ENCODE measurements at places on chromosomes 5 and 9.

- no peak for DNase-seq
Observed at GRCh38 chr5:142289708-142290576, 34.9 kb downstream of the SPRY4 start.

GRCh38 chr5:159330131-159330800 is at the start of gene IL12B:
Gene IL12B (minus strand): TSS chr5:159330487. CDS start chr5:159326782, 3,705 bp downstream.
- no peak for DNase-seq

DNA sequence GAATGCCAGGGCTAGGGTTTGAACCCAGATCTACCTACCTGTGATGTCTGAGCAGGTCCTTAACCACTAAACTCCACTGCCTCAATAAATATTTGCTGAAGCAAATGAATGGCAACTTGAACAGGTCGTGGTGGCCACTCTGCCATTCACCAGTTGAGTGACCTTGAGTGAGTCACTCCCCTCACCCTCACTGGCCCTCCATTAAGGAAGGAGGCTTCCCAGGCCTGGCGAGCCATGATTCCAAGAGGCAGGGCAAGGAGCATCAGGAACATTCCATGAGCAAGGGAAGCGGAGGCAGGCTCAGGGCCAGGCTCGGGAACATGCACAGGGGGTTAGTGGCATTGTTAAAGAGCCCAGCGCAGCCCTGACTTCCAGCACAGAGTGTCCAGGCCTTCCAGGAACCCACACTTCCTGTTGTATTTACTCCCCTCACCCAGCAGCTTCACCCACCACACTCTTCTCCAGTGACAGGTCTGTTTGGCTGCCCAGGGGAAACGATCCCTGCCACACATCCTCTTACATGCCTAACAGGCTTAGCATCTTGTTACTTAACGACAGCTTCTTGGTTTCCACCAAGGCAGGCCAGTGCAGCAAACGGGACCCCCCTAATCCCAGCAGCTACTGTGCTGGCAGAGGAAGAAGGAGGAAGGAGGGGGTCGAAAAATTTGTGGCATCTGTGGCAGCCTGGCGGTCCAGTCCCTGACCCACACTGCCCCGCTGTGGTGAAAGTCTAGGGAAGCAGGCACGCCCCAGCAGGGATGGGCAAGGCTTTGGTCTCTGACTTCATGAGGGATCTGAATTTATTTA is 43.7 kb upstream of the TTC1 start:
- DNase-seq, result no peak

GRCh38 chr5:159098603-159099436 is 896 bp downstream of the EBF1 start:
- DNase-seq, result no peak

- DNase-seq, result no peak
Observed at GRCh38 chr9:83147315-83148149, 84.6 kb upstream of the RASEF start.

DNA sequence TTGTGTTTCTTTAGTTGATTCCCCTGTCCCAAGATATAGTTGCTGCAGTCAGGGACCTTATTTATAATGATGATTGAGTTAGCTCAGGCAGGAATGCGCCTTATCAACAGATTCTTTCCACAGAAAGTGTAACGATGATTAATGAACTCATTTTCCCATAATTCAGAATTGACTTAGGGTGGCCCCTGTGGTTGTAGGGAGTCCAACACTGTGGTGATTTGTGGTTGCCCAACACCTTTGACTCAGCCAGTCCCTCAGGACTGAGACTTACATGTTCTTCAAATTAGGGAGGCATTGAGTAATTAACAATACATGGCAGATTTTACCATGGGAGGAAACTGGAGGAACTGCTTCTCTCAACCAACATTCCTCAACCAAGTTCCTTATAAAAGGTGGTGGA is 221.9 kb downstream of the GABRG2 start:
- no peak for DNase-seq

DNA sequence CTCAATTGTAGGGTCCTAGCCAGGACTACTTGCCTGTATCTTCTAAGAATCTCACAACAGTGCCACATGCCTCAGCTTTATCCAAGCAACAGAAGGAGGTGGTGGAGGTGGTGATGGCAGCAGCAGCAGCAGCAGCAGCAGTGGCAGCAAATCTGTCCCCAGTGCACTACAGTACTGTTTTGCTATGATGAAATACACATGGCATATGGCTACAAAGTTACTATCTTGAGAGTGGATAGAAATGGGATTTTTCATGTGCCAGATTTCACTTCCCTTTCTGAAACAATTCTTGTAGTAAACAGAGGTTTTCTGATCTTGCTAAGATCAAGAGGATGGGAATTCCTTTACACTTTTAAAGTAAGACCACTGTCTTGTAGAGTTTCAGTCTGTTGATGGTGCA is 8.1 kb upstream of the CYSTM1 start:
- no peak for DNase-seq

DNA sequence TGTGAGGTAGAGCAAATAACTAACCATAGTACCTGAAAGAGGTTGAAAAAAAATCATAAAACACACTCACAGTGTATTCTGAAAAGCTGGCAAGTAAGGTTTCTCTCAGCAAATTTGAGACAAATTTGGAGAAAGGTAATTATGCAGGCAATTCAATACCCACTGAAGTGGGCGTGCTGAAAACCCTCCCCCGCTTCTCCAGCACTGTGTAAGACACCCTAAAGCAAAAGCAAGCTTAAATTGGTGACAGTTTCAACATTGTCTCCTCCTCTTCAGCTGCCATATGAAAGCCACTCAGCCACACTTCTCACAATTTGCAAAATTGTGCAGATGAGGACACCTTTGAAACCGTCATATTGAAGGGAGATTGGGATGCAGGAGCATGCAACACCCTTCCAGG is 322.3 kb upstream of the CDH6 start:
- no peak for DNase-seq

DNA sequence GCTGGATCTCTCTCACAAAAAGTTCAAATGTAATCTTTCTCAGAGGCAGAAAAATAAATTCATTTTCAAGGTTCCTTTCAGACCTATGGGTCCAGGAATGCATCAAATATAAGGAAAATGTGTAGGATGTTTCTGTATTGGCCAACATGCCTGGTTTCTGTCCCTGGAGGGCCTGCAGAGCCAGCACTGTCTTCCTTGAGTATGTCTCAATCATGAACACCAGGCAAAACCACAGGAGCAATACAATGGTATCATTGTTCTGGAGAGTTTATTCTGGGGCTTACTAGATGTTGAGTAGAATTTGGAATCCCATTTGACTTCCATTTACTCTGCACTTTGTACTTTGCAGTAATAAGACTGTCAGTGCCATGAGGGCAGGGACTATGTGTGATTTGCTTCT is 23.5 kb downstream of the INSYN2B start:
- no peak for DNase-seq

DNA sequence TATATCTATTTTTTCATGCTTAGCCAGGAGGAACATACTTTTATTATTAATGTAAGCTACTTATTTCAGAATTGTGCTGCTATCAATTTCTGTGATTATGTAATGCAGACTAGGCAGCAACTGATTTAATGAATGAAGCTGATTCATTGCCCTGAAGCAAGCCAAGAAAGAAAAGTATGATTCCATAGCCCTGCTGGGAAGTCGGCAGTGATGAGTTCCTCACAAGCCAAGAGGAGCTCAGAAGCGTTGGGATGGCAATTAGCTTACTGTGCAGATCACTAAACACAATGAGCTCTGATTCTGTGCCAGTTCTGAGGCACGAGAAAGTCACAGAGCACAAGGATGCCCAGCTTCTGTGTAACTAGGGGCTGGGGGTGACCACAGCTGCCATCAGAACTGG is 254.3 kb upstream of the KLF9 start:
- no peak for DNase-seq

DNA sequence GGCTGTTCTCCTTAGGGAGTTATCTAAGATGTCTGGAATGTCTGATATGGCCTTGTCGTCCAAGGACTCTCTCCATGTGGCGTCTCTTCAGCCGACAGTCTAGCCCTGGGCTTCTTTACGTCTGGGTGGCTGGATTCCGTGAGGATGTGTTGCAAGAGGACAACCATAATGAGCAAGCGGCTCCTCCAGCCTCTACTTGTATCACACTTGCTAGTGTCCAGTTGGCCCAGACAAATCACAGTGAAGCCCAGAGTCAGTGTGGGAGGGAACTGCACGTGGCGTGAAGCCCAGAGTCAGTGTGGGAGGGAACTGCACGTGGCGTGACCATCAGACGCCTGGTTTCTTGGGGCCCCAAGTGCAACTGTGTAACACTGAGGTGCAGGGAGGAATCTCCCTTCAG is 61.1 kb downstream of the COL23A1 start:
- DNase-seq, result no peak

- no peak for DNase-seq
Observed at GRCh38 chr9:135085830-135086546, 1.5 kb upstream of the OLFM1 start.

- DNase-seq, result no peak
Observed at GRCh38 chr5:142896325-142897007, 126.3 kb downstream of the ARHGAP26 start.

- DNase-seq, result no peak
Observed at GRCh38 chr9:92181296-92181695, 66.1 kb upstream of the SPTLC1 start.

GRCh38 chr9:131111854-131112311 is 13.5 kb upstream of the NUP214 start:
- no peak for DNase-seq

DNA sequence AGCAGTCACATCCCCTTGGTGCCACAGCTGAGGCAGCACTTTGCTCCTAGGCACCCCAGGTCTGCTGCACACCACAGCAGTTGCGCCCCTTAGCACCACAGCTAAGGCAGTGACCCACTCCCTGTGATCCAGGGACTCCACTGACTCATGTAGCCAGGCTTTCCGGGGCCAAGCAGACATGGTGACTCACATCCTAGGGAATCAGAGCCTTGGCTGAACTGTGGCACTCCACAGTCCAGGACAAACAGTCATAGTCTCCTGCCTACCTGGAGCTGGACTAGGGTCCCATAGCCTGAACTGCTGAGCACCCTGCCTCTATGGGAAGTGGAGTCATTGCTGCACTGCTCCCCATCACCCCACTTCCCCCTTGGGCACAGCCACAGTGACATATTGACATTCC is 338.7 kb downstream of the NPR3 start:
- no peak for DNase-seq

DNA sequence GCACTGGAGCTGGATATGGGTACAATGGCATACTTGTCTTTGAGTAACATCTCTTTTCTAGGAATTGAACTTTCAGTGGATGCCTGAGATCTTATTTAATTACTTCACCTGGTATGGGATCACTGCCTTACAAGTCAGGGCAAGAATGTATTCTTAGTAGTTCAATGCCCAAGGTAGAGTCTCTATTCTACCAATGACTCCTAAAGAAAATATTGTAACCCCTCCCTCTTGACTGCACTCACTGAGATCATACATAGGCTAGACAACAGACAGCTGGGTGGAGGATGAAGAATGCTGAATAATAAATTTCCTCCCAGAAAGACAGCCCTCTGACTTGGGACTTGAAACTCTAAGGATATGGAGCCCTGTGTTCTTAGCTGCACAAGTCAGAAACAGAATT is 1216.3 kb upstream of the ACO1 start:
- no peak for DNase-seq

DNA sequence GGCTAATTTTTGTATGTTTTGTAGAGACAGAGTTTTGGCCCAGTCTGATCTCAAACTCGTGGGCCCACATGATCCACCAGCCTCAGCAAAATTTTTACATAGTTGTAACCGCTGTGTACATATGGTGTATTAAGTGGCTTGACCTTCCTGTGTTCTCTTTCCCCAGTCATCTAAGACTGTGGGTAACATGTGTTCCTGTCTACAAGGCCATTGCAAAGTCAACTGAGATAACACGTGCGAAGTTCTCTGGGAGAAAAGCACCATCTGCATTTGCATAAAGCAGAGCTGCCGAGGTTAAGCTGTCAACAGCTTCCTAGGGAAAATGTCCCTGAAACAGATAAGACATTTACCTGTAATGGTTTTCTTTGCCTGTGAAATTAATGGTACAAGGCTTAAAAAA is 273.7 kb downstream of the FANCC start:
- no peak for DNase-seq

DNA sequence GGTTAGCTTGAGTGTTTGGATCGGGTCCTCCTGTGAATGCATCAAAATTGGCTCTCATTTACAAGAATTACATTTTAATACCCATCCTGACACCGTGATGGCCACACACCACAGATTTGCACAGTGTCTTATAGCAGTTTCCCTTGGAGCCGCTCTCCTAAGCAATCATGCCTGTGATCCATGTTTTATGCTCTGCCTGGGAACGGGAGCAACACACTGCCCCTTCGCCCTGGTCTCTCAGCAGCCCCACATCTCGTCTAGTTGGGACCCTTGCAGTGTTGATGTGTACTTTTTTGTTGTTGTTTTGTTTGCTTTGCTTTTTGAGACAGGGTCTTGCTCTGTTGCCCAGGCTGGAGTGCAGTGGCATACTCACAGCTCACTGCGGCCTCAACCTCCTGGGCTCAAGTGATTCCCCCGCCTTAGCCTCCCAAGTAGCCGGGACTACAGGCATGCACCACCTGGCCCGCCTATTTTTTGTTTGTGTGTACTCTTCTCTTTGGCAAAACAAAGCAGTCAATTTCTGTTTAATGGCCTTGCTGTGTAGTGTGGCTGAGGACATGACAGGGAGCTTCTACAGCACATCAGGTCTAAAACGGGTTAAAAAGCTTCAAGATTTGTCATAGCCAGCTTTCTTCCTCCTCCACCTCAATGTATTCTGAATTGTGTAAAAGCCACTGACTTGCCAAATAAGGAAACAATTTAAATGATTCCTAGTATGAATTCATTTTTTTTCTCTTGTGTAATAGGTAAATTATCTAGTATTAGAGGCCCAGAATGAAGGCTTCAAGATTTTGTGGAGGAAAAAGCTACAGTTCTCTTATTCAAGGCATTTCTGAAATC is 101.6 kb upstream of the TBCA start:
- DNase-seq, result no peak

DNA sequence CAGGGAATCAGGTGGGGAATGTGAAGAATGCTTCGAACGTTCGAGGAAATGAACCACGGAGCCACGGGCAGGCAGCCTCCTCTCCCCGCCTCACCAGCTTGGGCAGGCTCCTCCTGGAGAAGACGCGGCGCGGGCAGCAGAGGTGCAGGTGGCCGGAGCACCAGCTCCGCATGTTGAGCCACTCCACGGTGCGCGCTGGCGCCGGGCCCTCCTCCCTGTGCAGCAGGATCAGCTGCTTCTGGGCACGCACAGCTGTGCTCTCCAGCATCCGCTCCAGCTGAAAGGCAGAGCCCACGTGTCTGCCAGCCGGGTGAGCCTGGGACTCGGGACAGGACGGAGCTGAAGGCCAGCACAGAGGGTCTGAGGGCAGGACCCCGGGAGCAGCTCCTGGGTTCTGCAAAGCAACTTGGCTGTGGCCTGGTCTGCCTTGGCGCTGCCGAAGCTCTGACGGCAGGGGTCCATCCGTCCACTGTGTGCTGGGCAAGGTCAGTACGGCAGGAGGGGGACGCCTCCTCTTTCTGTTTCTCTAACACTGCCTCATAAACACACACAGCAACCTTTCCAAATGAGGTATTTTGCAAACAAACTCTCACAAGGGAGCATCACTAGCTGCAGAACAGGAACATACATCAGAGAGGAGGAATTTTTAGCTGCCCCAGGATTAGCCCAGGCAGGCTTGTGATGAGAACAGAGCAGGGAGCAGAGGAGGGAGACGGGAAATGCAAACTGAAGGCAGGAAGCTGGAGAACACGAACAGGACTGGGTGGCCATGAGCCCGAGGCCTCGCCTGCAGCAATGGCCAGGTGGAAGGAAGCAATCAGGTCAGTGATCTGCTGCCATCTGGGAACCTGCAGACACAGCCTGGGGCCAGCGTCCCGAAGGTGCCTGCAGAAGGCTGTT is 20.1 kb upstream of the NSMF start:
- no peak for DNase-seq
